Activated CD4-positive, alpha-beta T cell treated with anti-CD3 and anti-CD28 coated beads for 36 hours (primary cell): ENCODE measurements at places on chromosomes 7 and 10.

- DNase-seq = peak; percentile 37
These were observed 45.9 kb upstream of the MSMB start for GRCh38 chr10:46091828-46092523.

DNA sequence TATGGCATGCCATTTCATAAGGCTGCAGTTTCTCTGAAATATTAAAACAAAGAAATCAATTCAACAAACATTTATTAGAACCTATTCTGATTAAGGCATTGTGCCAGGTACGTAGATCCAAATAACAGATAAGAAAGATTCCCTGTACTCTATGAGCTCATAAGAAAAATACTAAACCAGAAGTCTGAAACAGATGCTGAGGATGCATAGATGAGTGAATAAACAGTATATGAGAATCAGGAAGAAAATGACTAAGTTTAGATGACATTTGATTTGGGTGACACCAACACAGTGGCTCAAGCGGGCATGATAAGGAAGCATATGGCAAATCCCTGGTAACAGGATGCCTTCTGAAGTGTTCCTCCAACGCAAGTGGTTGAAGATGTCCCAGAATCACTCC is 477.2 kb downstream of the PARD3 start:
- no peak for DNase-seq

- DNase-seq = no peak
These were observed 356.0 kb downstream of the PHF14 start for GRCh38 chr7:11329626-11330025.

GRCh38 chr10:15712883-15713282 is 6.8 kb downstream of the ITGA8 start:
- DNase-seq = no peak

DNA sequence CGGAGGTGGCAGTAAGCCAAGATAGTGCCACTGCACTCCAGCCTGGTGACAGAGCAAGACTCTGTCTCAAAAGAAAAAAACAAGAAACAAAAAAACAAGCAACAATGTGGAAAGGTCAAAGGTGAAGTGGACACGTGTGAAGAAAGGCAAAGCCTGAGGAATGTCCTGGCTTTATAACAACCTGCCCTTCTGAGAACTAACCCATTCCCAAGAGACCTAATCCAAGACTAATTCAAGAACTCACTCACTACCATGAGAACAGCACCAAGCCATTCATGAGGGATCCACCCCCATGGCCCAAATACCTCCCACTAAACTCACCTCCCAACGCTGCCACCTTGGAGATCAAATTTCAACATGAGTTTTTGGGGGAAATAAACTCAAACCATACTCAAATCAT is 47.5 kb upstream of the KIF5B start:
- no peak for DNase-seq

- no peak for DNase-seq
These were observed 341.7 kb downstream of the GPR37 start for GRCh38 chr7:124423863-124424262.

- DNase-seq = peak; percentile 14
These were observed 140.2 kb downstream of the AUTS2 start for GRCh38 chr7:69738396-69738951.

GRCh38 chr7:105920766-105921165 is 42.3 kb upstream of the CDHR3 start:
- DNase-seq = no peak

- DNase-seq = no peak
These were observed 33.8 kb downstream of the FAM53B start for GRCh38 chr10:124710266-124710881.
